ENCODE measurements at places on chromosomes 13 and 19.

DNA sequence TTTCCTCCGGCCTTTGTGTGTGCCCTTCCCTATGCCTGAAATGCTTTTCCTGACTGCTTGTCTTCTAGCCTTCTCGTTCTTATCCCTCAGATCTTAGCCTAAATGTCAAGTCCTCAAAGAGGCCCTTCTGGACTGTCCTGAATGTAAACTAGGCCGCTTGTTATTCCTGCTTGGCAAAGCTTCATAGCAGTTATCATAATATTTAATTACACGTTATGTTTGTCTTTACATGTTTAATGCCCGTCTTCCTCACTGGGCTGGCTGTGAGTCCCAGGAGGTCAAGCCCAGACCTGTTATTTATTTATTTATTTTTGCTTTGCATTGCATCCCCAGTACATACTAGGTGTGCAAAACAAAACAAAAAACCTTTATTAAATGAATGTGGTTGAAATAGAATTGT, 62.7 kb downstream of the SIPA1L3 start:
- no peak for DNase-seq

- no peak for DNase-seq
Observed at GRCh38 chr13:114319441-114319913, 5.2 kb downstream of the CHAMP1 start.

GRCh38 chr19:16446724-16447368, 24.9 kb downstream of the EPS15L1 start:
- no peak for DNase-seq

DNA sequence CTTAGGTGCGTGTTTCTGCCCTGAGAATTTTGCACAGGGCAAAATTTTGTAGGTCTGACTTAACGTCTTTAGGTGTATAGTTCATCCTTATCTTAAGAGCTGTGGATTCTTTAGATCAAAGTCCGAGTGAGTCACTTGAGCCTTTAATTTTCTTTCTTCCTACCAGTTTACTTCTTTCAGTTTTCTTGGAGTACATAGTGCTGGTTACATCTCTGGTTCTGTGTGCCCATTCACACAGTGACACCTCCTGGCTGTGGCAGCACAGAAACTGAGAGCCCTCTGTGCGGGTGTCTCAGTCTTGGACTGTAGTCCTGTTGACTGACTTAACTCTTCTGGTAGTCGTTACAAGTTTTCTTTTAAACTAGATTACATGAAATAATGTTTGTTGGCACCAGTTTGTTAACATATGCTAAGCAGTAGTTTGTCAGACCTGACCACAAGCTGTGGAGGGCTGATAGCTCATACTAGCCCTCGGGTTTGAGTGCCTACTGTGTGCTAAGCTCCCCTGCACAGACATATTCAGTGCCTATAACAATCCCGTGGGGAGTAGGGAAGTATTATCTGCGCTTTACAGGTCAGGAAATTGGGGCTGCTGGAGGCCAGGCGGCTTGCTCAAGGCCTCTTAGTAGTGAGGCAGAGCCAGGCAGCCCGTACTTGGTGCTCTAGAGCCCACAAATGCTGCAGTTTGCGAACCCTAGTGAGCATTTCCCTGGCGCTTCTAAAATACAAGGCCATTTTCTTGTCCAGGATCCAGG, 1.6 kb downstream of the GATAD2A start:
- no peak for DNase-seq

DNA sequence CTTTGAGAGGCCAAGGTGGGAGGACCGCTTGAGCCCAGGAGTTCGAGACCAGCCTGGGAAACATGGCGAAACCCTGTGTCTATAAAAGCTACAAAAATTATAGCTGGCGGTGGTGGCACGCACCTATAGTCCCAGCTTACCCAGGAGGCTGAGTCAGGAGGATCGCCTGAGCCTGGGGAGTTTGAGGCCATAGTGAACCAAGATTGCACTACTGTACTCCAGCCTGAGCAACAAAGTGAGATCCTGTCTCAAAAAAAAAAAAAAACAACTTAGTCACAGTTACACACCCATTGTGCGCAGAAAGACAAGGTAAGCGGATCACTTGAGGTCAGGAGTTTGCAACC, 728 bp upstream of the DENND1C start:
- DNase-seq: no peak

- no peak for DNase-seq
Observed at GRCh38 chr13:106649495-106649894, 81.6 kb upstream of the ARGLU1 start.

DNA sequence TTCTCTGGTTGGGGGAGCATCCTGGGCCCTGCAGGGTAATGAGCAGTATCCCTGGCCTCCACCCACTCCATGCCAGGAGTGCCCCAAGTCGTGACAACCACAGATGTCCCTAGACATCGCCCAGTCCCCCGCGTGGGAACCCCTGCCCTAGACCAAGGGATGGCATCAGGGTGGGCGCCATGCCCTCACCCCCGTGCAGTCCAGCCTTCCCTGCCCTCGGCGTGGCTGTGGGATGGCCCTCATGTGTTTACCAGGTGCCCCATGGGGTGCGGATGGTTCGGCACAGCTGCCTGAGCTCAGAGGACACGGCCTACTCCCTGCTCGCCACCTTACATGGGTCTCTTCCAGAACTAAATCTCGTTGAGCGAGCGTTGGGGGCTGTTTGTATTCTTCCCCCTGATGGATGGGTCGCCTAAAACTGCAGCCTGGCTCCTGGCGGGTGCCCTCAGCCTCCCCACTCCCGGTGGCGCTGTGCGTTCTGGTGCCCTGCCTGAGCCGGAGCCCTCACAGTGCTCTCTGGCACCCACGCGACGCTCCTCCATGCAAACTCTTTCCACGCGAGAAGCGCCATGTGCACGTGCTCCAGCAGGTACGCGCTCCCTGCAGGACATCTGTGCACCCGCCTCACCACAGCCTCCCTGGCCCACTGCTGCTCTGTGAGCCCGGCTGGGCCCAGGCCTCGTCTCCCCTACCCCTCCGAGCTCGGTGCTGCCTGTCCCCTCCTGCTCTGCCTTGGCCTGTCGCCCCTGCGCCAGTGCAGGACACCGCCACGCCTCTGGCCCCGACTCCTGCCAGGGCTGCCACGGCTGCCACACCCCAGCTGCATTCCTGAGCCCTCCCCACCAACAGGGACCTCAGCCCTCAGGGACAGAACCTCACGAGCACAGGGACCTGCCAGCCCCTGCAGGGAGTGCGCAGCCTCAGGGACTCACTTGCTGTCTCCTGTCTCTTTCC, 145.0 kb downstream of the KDM4B start:
- no peak for DNase-seq

- DNase-seq: no peak
Observed at GRCh38 chr13:19674898-19675297, 41.4 kb downstream of the MPHOSPH8 start.

- DNase-seq: no peak
Observed at GRCh38 chr13:43495732-43496131, 291.0 kb downstream of the ENOX1 start.

- no peak for DNase-seq
Observed at GRCh38 chr19:38836983-38837626, 5.5 kb upstream of the ECH1 start.

- no peak for DNase-seq
Observed at GRCh38 chr19:41351339-41352245, 2.1 kb downstream of the TGFB1 start.

- DNase-seq: no peak
Observed at GRCh38 chr19:3914199-3914598, 18.7 kb upstream of the NMRK2 start.

- DNase-seq: peak; percentile 2
Observed at GRCh38 chr13:25375727-25376358, 4.1 kb downstream of the ATP8A2 start.

DNA sequence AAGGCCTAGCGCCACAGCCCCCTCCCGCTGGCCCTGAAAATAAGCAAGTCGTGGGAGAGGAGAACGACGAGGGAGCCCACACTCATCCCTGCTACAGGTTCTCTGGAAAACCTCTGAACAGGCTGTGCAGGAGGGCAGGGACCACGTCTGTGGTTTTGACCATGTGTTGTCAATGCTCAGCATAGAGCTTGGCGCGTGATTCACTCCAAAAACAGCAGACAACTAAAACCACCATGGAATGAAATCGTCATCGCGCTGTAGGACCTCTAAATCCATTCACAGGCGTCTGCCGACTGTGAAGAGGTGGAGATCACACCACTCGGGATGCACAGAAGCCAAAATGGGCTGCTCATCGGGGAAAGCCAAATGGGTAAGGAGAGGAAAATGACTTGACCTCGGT, 121.3 kb downstream of the COL4A1 start:
- DNase-seq: no peak

- DNase-seq: no peak
Observed at GRCh38 chr13:47148543-47148942, 251.7 kb upstream of the HTR2A start.

DNA sequence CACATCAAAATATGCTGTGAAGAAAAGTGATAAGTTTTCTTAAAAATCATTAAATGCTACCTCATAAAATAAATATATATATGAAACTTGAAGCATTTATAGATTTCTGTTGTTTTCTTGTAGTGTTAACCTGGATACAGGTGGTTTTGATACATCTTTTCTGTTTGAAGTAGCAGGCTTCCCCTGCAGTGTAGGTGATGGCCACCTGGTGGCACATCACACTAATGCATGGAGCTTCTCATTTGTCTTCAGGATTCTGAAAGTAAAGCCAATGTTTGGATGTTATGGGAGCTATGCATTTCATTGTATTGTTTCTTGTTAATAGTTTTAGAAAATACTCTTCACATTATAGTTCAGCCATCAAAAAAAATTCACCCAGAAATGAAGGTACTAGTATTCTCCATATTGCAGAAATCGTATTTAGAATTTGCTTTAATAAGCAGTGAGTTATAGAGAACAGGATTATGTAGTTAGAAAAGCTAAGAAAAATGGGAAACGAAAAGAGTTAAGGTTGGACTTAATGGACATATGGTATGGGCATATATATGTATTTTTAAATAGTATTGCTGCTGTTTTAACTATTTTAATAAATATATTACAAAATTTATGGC, 18.7 kb downstream of the GPR180 start:
- DNase-seq: peak; percentile 11

DNA sequence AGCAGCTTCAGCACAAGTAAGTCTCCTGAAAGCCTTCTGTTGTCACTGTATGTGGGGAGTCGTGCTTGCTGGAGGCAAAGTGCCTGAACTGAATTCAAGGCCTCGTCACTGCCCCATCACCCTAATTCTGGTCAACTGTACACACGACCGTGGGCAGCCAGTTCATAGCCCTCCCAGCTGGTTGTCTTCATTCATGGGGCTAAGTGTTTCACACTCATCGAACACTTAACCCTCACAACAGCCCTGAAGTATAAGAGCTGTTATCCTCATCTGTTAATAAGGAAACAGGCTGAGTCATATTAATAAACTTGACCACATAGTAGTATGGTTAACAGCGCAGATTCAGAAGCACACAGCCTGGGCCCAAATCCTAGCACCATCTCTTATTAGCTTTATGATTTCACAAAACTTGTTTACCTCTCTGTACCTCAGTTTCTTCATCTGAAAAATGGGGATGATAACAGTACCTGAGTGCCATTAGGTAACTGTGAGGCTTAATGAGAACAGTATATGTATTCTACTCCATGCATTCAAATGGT, 66.7 kb downstream of the CDADC1 start:
- no peak for DNase-seq

DNA sequence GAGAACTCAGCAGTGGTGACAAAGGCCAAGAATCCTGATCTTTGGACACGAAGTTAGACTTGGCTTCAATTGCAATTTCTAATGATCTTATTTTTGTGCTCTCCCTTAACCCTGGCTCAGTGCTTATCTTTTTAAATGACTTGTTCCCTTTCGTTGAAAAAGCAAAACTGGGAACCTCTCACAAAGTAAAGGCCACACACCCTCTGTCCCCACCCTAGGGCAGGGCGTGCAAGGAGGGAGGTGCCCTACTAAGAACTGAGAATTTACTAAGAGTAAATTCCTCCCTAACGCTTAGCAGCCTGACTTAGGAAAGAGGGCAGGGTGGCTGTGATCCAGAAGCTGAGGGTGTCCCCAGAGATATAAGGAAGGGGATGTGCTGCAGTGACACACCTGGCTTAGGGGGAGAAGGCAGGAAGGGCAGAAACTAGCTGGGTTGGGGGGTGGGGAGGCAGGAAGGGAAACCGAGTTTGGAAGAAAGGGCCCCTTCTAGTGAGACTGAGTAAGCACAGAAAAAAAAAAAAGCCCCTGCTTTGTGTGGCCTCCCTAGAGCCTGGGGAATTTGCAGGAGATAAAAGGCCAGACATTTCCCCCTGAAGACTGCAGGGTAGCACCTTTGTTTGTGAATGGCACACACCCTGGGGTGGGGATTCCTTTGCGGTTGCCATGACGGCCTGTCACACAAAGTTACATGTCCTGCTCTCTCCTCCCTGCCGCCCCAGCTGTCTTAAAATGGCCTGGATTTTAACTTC, 435.1 kb downstream of the EFNB2 start:
- DNase-seq: no peak

DNA sequence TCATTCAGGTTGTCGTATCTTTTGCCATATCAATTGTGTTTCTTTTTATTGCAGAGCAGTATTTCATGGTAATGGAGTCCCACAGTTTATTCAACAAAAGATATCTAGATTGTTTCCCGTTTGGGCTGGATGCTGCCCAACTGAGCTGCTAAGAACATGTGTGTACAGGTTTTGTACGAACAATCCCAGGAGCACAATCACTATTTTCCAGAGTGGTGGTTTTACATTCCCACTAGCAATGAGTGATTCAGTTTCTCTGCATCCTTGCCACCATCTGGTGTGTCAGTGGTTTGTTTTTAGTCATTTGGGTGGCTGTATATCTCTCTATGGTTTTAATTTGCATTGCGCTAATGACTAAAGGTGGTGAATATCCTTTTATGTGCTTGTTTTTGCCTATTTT, 52.7 kb upstream of the ZDHHC20 start:
- DNase-seq: no peak

DNA sequence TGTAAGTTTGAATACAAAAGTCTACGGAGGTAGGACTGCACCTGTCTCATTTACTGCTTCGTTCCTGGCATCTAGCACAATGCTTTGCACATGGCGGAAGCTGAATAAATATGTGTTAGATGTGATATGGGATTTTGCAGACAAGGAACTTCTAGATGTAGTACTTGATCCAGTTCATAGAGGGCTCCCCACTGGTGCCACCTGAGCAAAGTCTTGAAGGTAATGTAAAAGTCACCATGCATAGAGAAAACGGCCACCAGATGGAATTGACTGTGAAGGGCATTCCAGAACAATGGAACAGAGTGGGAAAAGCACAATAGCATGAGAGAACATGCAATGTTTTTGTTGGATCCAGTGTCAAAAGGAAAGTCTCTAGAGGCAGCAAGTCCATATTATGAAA, 209.3 kb downstream of the HS6ST3 start:
- no peak for DNase-seq

DNA sequence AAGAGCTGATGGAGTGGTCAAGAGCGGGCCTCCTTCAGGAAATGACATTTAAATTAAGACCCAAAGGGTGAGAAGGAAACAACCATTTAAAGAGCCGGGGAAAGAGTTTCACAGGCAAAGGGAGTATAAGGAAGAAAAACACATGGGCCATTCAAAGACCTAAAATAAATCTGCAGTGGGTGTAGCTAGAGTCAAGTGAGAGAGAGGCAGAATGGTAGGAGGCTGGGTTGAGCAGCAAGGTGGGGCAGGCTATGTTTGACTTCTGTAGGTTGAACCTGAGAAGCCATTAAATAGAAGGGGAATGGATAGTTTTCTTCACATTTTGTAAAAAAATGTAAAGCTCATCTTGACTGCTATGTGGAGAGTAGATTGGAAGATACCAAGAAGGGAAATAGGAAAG, 183.8 kb downstream of the LACC1 start:
- DNase-seq: no peak
